Glutamatergic neuron (in vitro differentiated cells): ENCODE measurements at places on chromosomes 7 and 10.

- peak; percentile 49 for DNase-seq
Observed at GRCh38 chr10:68561865-68562649, 1.9 kb downstream of the TET1 start.

GRCh38 chr10:96998329-96998888 is 166.3 kb downstream of the LCOR start:
- no peak for DNase-seq

DNA sequence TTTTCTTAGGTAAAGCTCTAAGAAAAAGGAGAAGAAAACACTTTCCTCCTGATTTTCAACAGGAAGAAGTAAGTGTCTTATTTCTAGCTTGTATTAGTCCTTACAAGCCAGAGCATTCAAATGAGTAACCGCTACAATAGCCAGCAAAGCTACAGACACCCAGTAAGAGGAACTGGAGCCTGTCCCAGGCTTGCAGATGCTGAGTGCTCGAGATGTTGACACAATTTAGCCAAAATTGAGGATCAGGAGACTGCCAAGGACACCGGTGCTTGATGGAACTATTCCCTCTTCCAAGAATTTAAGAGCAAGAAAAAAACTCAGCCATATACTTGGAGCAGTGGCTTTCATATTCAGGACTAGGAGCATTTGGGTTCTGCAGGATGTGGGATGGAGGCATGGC is 149.3 kb upstream of the DPP6 start:
- DNase-seq: no peak

DNA sequence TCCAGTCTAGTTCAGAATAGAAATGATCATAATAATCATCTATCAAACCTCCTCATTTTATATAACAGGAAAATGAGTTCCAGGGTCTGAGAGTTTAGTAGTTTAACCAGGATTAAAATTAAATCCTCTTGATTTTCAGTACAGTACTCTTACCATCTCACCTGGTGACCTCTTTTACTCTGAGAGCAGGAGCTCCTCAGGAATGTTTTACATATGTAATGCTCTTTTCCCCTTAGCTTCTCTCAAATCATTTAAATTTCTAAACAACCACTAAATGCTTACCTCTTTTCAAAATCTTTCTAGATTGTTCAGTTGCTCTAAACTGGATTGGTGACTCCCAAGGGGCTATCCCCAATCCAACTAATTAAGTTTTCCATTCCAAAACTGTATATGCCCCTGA is 10.2 kb upstream of the PPP3CB start:
- DNase-seq: no peak

GRCh38 chr7:151590071-151590849 is 70.6 kb upstream of the RHEB start:
- DNase-seq: no peak

DNA sequence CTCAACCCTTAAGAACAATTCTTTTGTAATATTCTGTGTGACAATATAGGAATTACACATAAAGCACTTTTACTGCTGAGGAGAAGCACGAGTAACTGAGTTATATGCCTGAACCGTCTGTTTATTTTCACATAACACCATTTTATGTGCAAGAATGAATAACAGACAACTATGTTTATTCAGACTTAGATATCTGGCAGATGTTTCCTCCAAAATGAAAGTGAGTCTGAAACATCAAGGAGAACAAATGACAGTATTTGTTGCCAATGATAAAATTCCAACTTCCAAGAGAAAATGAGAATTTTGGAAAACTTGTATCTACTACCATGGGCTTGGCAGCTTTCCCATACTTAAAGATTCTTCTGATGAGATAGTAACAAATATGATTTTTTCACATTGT is 51.4 kb downstream of the DNMBP start:
- DNase-seq: no peak

DNA sequence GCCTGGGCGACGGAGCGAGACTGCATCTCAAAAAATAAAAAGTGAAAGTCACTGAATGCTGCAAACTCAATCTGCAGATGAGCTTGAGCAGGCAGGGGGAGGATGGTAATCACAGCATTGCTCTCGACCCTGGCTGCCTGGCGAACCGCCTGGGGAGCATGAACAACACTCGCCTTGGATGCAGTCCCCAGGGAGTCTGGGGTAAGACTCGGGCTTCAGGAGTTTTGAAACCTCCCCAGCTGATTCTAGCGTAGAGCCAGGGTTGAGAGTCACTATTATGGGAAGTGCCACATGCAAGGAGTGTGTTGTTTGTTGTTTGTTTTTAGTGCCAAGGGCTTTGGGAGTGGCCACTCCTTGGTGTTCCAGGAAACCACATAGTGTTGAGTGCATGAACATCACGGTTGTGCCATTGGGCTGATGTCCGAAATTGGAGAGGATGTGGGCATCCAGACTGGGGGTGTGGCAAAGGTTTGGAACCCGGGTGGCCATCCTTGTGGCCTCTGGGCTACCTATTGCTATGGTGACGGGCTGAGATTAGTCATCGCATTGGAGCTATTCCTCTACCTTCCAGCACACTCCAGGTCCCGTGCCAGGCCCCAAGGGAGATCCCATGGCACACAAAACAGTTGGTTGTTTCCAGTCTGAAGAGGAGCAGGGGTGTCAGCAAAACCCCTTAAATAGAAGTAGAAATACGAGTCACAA is 92.6 kb downstream of the RGS10 start:
- DNase-seq: no peak

- no peak for DNase-seq
Observed at GRCh38 chr7:46972205-46972604, 609.7 kb downstream of the TNS3 start.

GRCh38 chr7:148962823-148963582 is 65.3 kb downstream of the PDIA4 start:
- peak; percentile 58 for DNase-seq

- DNase-seq: no peak
Observed at GRCh38 chr10:8189458-8189857, 135.0 kb downstream of the GATA3 start.

DNA sequence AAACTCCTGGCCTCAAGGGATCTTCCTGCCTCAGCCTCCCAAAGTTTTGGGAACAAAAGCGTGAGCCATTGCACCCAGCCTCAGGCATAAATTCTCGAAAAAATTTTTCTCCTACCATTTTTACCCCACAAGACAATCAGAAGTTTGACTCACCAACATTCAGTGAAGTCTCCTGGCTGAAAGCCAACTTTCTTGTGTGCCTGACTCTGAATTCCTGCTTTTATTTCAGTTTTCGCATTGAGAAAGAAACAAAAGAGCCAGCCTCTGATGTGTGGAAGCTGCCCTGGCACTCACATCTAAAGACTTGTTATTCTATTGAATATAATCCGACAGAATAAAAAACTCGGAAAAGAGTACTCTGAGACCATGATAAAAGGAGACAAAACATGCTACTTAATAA is 402.9 kb downstream of the MAGI2 start:
- DNase-seq: no peak

GRCh38 chr7:767941-768731 is 41.1 kb upstream of the PRKAR1B start:
- no peak for DNase-seq

DNA sequence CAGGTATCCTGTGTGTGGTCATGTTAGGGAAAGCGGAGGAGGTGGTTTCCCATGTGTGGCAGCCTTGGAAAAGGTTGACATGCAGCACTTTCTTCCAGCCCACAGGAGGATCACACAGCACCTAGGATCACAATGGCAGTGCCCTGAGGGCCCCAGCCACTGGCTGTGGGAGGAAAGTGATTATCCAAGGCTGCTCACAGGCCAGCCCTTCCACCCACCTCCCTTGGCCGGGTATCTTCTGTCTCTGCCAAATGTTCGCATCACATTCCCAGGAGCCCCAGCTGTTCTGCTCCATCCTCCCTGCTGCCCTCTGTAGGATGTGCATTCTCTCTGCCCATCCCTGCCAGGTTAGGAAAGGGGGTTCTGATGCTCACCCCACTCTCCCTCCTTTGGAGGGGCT is 2.5 kb upstream of the MLXIPL start:
- DNase-seq: peak; percentile 32

- no peak for DNase-seq
Observed at GRCh38 chr7:128997181-128997580, 57.7 kb downstream of the TNPO3 start.

- no peak for DNase-seq
Observed at GRCh38 chr10:92248566-92248965, 42.3 kb downstream of the CPEB3 start.

DNA sequence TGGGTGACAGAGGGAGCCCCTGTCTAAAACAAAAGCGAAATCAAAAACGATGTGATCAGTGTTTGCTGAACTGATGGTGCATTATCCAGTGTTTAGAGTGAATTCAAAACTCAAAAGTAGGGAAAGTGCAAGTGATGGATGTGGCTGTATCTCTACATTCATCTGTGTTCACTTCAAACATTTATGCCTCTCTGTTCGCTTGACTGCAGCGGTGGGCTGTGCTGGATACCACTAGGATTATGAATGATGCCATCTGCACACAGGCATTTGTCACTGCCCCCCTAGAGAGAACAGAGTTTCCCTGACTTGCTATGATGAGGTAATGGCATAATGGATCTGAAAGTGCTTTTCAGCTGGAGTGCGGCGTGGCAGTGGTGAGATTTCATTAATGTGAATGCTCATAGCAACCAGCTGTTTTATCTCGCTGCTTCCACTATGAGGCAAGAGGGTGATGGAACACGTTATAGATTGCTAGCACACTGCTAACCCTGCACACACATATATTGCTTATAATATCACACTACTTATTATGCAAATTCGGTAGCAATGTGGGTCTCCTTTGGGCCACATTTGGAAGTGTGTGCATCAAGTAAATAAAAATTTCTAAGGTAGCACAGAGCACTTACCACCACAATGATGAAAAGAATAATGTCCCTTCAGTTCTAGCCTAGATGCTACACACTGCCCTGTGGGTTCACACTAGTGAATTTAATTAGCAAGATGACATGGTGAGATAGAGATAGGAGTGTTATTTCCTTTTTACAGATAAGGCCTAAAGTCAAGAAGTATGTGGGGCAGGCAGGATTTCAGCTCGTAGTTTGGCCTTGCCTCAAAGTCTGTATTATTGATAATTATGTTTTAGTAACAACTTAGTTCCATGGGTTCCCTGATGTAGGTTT is 164.7 kb downstream of the CAMK1D start:
- peak; percentile 68 for DNase-seq
